ENCODE measurements at places on chromosomes 11 and 22.
A peak's percentile ranks its signal among the peaks of the same experiment; 100 is the strongest.

DNA sequence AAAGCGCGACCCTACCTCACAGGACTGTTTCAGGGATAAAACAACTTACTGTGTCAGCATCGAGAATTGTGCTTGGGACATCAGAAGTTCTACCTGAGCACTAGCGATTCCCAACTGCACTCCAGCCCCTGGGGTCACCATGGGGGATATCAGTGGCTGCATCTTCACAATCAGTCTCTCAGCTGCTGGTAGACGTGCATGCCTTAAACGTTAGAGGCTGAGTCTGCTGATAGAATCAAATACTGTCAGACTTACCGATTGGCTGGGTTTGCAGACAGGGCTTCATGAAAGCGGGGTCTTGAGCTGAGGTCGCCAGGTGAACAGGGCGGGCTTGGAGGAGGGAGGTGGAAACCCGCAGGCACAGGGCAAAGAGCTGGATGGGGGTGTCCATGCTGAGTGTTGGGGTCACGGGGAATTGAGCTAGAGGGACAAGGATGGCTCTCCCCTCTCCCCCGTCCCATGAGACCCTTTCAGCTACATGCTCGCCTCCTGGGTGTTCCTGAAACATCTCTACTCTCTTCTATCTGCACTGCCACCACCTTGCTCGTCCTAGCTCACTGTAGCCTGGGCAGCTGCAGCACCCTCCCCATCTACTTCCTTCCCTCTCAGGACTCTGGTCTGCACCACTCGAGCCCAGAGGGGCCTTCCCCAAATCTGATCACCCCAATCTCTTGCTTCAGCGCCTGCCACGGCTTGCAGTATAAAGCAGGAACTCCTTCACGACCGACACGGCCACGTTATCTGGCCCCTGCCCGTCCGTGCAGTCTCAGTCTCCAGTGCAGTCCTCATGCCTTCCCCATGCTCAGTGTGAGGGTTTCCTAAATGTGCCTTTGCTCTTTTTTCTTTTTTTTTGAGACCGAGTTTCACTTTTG lies 43.5 kb downstream of the ST14 start:
- DNase-seq = no peak

GRCh38 chr11:86999859-87000753 lies 37.6 kb upstream of the TMEM135 start:
- no peak for DNase-seq

DNA sequence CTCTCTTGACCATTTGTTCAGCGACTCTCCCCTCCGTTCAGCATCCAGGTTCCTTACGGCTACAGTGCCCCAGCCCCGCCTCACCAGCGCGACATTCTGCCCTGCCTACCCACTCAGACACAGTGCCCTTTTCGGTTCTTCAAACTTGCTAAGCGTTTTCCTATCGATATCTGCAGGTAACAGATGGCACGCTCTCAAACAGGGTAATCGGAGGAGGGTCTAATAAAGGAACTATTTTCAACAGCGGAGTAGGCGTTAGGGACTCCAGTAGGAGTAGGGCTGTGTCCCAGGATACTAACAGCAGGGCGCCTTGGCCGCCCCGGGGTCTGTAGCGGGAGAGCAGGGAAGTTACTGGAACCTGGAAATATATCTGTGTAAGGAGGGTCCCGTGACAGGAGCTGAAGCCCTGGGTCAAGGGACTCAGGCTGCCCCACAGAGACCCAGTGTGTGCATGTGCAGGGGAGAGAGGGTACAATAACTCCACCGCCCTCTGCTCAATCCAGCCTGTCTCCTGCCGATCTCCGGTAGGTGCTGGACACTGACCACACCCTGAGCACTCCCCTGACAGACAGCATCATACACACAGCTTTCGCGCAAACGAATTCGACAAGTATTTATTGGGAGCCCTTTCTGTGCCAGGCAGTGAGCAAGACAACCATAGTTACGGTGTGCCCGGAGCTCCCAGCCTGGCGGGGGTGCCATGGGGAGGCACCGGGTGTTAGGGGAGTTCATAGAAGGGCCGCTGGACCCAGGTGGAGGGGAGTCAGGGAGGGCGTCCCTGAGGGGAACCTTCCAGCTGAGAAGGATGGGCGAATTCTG lies 2.1 kb downstream of the KLHL35 start:
- DNase-seq = no peak

- peak; percentile 76 for DNase-seq
Measured at GRCh38 chr22:49827853-49828598, at the start of gene BRD1. Gene BRD1 (minus strand): TSS chr22:49827873. CDS start chr22:49824317, 3,556 bp downstream.

GRCh38 chr11:11229647-11230046 lies 123.4 kb downstream of the CSNK2A3 start:
- no peak for DNase-seq

DNA sequence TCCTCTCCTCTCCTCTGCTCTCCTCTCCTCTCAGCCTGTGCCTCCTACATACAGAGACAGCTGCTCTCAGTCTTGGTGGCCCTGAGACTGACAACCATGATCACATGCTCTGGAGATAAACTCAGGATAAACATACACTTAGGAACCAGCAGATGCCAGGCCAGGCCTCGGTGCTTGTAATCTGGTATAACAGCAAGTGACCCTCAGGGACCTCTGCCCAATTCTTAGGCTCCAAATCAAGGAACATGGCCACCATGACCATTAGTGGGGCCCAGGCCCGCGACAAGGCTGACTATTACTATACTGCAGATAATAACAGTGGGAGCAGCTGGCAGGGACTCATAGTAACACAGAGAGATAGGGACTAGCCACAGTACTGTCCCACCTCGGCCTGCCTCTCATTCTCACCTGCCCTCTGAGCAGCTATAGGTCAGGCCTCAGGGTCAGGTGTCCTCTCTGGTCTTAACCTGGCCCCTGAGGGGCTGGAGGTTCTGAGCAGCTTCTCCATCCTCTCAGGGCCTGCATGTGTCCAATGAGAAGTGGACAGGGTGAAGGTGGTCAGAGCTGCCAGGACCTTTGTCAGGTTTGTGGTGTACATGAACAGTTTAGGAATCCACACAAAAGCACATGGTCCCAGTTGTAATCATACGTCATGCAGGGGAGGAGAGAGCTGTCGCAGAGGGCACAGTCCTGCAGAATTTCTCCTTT lies 106.1 kb downstream of the GGTLC2 start:
- no peak for DNase-seq

- DNase-seq = no peak
Measured at GRCh38 chr11:121762820-121763219, 310.1 kb upstream of the SORL1-AS1 start.

GRCh38 chr11:111937844-111938243 lies 701 bp downstream of the DIXDC1 start:
- no peak for DNase-seq

DNA sequence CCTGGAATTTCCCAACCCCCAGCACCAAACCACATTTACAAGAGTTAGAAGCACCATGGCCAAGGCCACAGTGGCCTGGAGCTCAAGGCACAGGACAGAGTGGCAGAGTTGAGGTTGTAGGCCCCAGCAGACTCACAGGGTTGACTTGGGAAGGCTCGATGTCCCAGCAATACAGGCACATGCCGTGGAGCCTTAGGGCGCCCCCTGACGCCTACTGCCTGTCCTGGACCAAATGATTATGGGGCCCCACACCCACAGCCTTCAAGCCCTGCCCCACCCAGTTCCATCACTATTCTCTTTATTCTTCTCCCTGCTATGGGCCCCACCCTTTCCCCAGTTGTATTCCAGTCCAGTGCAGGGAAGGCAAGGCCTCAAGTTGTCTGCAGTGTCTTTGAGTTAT lies at the start of gene CCDC179:
Gene CCDC179 (minus strand): TSS at position 234 of the 400 bp plus-strand sequence. CDS start 53 bp downstream, at position 181.
- no peak for DNase-seq

DNA sequence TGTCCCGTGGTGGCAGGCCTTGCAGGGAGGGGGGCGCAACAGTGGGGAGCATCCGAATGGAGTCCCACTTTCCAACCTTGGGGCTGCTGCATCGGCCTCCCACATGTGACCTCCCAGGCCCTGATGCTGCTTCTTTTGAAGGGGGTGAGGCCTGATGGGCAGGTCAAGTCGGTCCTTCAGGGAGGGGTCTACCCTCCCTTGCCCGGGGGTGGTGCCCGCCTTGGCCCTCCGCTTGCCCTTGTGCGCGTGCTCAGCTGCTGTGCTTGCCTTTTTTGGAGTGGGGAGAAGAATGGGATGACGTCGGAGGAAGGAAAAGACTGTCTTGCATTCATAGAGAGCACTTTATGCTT lies 66.9 kb downstream of the PRDM11 start:
- no peak for DNase-seq

DNA sequence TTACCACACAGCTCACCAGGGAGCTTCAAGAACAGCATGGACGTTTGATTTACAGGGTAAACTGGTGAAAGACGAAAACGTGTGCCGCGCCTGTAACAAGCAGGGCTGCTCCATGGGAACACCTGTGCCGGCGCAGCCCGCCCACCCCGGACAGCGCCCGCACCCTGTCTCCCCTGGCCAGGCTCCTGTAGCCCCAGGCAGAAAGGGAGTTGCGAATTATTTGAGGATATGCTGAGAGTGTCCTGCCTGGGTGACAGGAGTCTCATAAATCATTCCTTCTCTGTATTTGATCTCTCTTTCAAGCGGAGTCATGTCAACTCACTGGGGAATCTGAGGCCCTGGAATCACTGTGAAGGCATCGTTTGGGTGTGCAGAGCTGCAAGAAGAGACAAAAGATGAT lies 804.3 kb downstream of the OPCML start:
- DNase-seq = no peak

- DNase-seq = no peak
Measured at GRCh38 chr11:64306563-64306875, 1.2 kb downstream of the ESRRA start.

DNA sequence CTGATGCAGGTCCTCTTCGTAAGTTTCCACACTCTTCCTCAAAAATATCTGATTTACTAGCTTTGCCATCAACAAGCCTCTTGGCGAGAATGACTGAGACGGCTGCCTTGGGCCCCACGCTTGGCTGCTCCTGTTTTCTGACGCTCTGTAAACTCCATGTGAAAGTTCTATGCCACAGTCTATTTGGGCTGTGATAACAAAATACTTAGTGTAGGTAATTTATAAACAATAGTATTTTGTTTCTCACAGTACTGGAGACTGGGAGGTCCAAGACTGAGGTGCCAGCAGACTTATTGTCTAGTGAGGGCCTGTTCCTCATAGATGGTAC lies 123.2 kb upstream of the SORL1-AS1 start:
- DNase-seq = no peak

DNA sequence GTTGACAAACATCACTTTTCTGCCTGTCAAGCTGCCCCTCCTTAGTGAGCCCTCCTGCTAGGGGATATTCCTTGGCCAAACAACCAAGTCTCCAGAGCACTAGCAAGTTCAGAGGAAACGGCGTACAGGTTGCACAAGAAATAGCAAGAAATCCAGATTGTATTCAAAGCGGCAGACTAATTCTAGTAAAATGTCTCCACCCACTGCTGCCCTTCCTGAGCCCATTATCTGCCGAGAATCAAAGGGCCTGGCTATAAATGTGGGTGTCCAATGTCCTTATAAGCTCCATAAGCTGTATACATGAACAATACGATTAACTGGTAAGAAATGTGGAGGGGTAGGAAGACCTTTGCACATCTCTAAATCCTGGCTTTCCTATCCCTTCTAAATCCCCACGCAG lies 44.0 kb upstream of the AKIP1 start:
- DNase-seq = no peak

- DNase-seq = no peak
Measured at GRCh38 chr11:114193730-114194679, 102.2 kb upstream of the NNMT start.

DNA sequence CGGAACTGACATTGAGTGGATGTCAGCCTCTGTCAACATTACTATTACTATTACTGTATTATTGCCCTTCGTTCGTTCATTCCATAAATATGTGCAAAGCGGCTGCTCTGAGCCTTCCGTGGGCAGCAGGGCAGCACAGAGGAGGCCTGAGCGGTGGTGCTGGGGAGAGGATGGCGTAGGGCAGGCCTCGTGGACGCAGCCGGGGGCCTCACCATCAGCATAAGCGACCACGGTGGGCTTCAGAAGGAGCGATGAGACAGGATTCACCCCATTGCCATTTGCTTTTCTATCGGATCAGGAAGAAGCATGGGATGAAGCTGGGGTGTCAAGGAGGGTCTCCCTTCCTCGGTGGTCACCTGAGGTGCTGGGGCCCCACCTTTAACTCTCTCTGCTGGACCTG lies 22.7 kb downstream of the ANO1 start:
- DNase-seq = no peak

DNA sequence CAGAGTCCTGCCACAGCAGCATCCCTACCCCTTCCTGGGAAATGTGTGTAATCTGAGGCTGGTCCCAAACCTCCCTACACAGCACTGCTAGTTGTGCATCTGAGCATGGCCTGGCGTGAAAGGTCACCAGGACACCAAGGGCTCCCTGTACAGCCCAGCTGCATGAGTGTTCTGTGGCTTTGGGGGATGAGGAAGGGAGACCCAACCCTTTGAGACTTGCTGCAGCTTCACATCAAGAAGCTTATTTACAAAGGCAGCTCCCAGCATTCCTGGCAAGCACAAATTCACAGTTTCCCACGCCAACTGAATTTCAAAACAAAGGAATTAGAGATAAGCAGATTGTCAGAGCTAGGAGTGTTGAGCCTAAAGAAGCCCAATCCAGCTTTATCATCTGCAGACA lies 32.2 kb downstream of the CSNK2A3 start:
- no peak for DNase-seq

- DNase-seq = no peak
Measured at GRCh38 chr11:75239531-75240290, 863 bp upstream of the TPBGL start.

DNA sequence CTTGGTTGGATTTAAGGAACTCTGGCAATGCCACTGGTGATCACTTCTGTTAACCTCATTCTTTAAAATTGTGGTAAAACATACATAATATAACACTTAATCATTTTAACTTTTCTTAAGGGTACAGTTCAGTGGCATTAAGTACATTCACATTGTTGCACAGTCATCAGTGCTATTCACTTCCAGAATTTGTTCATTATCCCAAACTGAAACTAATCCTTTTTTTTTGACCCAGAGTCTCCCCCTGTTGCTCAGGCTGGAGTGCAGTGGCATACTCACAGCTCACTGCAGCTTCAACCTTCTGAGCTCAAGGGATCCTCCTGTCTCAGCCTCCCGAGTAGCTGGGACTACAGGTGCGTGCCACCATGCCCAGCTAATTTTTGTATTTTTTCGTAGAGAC lies 10.6 kb downstream of the ELF5 start:
- no peak for DNase-seq

- DNase-seq = no peak
Measured at GRCh38 chr11:77266766-77267165, 34.7 kb downstream of the GDPD4 start.

- no peak for DNase-seq
Measured at GRCh38 chr11:21933095-21933494, 259.8 kb upstream of the ANO5 start.
